HepG2 (cell line): ENCODE measurements at places on chromosomes 6 and 20.

- no peak for DNase-seq
These were observed 215.1 kb upstream of the TBX18 start for GRCh38 chr6:84979541-84979940.

DNA sequence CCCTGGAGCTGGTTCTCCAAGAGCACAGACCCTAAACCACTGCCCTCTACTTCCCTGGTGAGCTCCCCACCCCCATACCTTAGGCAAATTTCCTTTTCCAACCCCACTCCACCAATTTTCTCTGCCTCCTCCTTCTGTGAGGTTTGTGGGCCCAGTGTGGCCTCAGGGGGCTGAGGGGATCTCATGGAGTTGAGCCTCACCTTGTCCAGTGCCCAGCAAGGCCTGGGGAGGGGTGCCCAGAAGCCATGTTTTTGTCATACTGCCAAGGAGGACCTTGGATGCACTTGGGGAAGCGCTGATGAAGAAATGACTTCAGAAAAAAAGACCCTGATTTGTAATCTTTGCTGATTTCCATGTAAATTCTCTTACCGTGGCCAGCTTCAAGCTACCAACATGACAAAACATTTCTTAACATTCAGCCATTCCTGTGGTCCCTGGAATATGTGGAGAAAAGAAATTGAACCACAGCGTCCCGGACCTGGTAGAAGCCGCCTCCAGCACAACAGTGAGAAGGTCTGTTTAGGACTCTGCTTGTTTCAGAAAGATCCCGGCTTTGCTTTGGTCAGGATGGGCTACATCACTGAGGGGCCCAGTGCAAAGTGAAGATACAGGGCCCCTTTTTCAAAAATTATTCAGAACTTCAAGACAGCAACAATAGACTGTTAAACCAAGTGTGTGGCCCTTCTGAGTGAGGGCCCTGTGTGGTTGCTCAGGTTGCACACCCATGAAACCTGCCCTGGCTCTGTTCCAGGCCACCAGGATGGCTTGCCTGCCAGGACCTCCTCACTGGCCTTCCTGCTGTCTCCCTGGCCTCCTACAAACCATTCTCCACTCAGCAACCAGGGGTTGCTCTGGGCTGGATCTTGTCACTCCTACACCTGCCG lies 52.5 kb downstream of the CHMP4B start:
- DNase-seq = no peak

GRCh38 chr20:62682912-62683517 lies 25.6 kb upstream of the NTSR1 start:
- DNase-seq = no peak

- no peak for DNase-seq
These were observed 1.0 kb upstream of the MTG2 start for GRCh38 chr20:62181808-62182207.

DNA sequence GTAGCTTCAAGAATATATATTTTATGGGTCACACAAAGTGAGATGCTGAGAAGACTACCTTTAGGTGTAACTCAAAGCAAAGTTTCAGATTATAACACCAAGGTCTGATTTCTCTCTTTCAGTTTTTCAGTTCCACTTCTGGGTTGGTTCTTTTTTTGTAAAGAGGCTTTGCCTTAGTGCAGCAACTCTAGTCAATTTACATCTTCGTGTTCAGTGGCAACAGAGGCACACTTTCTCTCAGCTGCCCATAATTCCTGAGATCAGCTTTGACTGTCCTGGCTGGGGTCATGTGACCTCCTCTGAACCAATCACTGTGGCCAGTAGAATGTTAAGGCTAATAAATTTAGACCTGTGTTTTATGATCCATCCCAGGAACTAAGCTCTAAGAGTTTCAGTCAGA lies 120.2 kb downstream of the TINAG start:
- DNase-seq = no peak

DNA sequence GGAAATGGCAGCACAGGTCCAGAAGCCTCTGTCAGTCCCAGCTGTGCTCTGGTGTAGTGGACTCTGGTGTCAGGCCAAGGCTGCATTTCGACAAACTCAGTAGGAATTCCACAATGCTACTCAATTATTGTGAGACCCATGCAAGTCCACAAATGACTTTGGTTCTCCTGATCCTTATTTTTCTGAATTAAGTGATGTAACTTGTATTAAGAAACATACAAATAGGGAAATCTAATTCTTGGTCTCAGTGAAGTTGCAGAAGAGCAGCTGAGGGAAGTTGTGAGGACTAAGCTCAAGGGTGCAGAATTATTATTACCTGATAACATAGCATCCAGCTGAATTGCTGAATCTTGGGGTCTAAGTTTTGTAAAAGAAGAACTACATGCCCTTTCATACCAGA lies 116.8 kb downstream of the MAFB start:
- no peak for DNase-seq

DNA sequence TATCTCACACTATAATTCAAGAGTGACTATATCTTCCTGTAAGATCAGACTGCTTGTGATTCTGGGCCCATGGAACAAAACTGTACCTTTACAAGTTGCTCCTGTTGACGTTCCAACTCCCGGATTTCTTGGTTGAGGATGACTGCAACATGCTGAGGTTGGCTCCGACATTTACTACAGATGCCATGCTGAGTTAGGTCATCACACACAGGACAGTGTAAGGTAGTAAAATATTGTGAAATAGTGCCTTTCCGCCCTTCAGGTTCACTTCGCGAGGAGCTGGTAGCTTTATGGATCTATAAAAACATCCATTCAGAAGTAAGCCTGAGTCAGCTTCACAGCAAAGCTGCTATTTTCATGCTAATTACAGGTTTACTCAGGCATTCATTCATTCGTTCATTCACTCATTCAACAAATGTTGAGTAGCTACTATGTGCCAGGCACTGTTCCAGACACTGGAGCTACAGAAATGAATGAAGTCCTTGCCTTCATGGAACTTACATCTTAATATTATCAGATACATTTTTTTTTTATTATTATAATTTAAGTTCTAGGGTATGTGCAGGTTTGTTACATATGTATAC lies 175.7 kb downstream of the REV3L start:
- DNase-seq = no peak

- DNase-seq = no peak
These were observed 10.8 kb downstream of the UFL1 start for GRCh38 chr6:96532399-96532798.

GRCh38 chr20:47956268-47956995 lies 171.2 kb upstream of the SULF2 start:
- DNase-seq = no peak

DNA sequence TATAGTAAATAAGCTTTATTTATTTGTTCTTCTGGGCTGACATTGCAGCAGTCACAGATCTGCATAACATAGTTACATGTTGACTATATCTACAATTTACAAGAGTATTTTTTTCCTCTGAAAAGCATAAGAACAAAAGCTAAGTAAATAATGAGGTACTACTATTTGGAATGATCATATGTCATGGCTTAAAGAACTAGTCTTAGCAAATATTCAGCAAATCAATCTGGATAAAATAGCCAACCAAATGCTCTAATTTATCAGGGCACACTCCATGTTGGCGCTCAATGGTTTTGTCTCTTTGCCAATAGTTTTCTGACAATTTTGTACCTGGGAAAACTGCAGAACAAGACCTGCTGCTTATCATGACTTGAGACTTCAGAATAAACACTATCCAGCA lies 233.4 kb upstream of the RIN2 start:
- no peak for DNase-seq

GRCh38 chr20:38054647-38055046 lies 21.1 kb downstream of the RPRD1B start:
- DNase-seq = no peak

DNA sequence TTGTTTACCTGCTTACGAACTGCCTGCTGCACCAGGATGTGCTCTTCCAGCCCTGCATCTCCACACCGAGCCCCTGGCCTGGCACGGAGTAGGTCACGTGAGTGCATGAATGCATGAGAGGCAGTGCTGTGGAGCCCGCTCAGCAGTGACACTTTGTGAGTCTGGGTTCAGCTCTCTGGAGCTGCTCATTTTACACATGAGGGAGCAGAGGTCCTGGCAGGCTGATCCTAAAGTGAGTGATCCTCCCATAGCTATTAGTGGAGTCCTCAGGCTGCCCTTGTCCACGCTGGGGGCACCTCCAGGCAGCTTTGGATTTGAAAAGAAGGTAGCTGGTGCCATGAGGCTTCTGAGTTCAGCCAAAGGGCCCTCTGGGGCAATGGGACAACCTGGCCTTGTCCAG lies 64.2 kb downstream of the EDN3 start:
- DNase-seq = no peak

- DNase-seq = peak; percentile 36
These were observed 284.9 kb downstream of the PRKN start for GRCh38 chr6:162442687-162443086.

DNA sequence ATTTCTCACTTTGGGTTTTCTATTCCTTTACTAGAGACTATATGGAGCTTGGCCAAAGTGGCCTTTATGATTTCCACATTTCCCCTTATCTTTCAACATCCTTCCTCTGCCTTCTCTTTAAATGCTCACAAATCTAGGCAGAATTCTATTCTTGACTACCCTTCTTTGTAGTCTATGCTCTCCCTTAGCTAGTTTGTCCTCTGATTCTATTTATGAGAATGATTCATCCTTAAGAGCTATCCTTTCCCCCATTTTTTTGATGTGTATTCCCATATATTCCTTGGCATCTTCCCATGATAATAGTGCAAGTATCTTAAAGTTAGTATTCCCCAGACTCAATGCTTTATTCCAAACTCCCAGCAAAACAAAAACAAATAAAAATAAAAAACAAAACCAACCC lies 53.1 kb downstream of the IL20RA start:
- no peak for DNase-seq

DNA sequence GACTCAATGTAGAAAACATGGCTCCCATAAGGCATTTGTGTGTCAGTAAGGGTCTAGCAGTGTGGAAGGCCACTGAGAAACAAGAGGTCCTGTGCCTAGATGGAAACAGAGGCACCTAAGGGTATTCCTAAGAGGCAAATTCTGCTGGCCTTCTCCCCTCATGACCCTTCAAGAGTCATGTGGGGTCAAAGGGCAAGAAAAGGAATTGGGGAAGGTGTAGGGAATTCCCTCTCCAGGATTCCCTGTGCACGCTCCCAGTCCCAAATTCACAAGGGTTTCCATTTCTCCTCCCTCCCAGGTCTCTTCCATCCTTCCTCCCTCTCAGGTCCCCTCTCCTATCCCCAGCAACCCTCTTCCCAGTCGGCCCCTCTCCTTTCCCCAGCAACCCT lies 568 bp downstream of the AGPAT1 start:
- no peak for DNase-seq

DNA sequence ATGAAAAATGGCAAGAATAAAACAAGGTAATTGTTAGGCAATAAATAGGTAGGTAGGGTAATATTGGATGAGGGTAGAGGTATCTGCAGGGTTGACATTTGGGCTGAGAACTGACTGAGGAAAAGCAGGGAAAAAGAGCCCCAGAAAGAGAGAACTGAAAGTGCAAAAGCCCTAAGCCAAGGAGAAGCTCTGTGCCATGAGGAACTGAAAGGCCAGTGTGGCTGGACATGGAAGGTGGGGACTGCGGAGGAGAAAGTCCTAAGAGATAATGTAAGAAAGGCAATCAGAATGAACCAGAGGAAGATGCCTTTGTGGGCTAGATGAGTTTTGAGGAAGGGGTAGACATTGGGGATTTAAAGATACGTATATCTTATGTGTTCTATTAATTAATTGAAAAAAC lies 9.9 kb upstream of the HIVEP2 start:
- DNase-seq = no peak

DNA sequence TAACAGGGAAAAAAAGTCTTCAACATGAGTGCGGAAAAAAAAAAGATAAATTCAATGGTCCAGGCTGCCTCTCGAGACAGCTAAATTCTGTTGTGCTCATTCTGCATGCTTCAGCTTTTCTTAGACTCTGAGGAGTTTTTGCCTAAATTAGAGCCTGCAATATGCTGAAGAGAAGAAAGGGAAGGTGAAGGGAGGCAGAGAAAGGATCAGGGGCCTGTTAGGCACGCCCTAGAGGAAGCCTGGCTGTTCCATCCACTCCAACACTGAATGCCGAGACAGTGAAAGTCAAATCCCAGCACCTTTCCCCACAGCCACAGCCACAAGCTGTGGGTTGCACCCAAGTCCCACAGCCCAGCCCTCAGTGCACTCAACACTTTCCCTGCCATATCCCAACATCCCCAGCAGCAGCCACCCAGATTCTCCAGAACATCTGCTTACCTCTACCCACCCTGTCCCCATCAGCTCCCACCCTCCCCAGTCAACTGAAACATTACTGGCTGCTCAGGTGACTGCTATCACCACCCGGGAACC lies 37.3 kb downstream of the PREX1 start:
- DNase-seq = no peak

- DNase-seq = peak; percentile 62
These were observed 72.9 kb downstream of the TSBP1 start for GRCh38 chr6:32298632-32299336.

DNA sequence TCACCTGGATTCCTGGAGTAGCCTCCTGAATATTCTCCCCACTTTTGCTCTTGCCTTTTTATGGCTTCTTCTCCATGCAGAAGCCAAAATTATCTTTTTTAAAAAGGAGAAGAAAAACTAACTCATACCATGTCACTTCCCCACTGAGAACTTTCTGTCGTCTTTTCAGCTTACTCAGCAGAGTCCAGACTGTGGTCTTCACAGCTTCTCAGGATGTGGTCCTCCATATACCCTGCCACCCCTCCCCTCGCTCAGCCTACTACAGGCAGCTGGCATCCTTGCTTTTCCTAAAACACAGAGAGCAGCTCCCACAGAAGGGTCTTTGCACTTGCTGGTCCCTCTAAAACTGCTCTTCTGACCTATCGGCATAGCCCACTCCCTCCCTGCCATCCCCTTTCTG lies 89.4 kb upstream of the ISM1 start:
- DNase-seq = no peak

- peak; percentile 84 for DNase-seq
These were observed 1.1 kb upstream of the JAG1 start for GRCh38 chr20:10674684-10675449.
